DMS 273 treated with DMSO at 0.1 percent for 48 hours (cell line): ENCODE measurements at places on chromosomes 7 and 10.

GRCh38 chr10:43943818-43944360, 295.2 kb upstream of the ZNF32 start:
- no peak for DNase-seq

GRCh38 chr10:1214071-1214675, 158.0 kb downstream of the WDR37 start:
- no peak for DNase-seq

GRCh38 chr10:118953598-118954393, 75.7 kb upstream of the NANOS1 start:
- DNase-seq: no peak

DNA sequence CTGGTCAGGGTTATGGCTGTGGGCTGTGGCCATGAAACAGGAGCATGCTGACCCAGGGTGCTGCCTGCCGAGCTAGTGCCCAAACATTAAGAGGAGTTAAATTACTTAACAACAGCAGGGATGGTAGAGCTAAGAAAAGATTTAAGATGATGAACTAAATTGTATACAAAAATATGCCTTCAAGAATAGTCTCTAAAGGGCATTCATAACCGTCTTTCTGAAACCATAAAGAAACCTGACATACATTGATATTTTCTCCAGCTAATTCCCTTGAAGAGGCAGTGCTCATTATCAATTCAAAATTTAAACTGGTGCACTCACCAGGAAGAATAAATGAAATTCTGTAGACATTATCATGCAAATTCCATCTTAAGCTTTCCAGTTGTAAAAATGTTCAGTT, 265.8 kb upstream of the TAC1 start:
- no peak for DNase-seq

GRCh38 chr10:89591796-89592271, 53.2 kb downstream of the PANK1 start:
- no peak for DNase-seq

DNA sequence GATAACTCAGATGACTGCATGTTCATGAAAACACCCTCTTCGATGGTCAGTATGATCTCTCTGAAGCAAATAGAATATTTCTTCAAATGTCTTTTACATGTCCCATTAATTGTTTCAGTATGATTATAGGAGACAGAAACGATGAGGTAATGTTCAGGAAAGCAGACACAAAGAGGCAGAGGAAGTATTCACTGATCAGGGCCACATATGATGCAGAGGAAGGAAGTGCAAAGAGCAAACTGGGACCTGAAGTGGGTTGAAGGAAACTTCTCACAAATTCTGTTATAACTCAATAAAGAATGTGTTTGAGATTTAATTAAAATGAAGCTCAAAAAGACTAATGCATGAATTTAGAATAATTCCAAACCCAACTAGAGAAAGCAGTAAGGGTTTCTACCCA, 70.5 kb downstream of the TES start:
- no peak for DNase-seq

GRCh38 chr7:37920305-37920848, at the start of gene EPDR1:
Gene EPDR1 (plus strand): TSS chr7:37920640. CDS start chr7:37920940, 300 bp downstream.
- DNase-seq: peak; percentile 89

GRCh38 chr10:14262836-14263425, 67.8 kb downstream of the FRMD4A start:
- DNase-seq: no peak

DNA sequence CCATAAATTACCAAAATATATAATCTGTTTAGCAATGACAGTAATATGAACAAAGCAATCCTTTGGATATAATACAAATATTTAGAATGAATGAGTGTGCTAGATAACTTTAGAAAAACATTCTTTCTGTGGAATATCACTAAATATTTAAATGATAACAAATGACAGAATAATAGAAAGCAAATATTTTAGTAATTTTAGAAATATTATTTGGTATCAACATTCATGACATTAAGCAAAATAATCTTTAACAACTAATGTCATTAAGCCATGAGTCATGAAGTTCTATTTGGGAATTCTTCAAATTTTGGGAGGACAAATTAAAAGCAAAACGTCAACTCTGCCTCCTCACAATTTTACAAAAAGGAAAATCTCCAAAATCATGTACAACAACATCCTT, 844.8 kb upstream of the LRRN3 start:
- no peak for DNase-seq

DNA sequence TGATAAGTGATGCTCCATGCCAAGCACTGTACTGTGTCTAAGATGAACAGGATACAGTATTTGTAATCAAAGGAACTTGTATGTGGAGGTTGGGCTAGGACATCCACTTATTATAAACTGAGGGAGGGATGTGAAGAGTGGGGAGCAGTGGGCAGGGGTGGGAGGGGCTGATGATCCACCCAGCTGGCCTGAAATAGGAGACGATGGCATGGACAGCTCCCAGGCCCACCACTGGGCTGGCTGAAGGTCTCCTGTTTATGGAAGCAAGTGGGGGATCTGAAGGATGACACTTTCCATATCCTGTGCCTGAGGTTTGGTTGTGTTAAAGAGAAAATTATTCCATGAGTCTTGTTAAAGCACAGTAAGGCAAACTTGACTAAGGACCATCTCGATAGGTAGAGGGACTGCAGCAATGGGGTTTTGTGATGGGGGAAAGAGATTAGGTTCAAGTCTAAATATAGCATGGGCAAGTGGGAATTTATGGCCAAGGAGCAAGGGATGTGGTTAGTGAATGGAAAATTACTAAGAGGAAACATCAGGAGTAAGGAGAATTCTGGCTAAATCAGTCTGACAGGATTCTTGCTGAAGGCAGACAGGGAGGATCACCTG, 124.6 kb downstream of the CCNY start:
- DNase-seq: no peak

- no peak for DNase-seq
These were observed 142.5 kb downstream of the MGMT start for GRCh38 chr10:129609551-129609950.

DNA sequence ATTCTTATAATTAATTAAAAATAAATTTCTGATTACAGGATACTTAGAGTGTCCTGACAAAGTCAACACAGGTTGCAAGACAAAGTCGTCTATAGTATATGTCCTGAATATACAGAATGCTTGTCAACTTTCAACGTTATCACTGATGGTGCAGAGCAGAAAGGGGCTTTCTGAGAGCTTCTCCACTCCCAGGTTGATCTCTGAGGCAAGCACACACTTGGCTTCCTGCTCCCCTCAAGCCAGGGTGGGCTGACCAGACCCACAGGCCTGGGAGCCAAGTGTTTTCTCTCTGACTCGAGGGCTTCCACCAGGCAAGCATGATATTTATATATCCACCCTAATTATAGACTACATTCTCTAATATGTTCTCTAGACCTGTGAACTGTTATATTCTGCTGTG, 448.9 kb downstream of the SH2D4B start:
- DNase-seq: no peak

DNA sequence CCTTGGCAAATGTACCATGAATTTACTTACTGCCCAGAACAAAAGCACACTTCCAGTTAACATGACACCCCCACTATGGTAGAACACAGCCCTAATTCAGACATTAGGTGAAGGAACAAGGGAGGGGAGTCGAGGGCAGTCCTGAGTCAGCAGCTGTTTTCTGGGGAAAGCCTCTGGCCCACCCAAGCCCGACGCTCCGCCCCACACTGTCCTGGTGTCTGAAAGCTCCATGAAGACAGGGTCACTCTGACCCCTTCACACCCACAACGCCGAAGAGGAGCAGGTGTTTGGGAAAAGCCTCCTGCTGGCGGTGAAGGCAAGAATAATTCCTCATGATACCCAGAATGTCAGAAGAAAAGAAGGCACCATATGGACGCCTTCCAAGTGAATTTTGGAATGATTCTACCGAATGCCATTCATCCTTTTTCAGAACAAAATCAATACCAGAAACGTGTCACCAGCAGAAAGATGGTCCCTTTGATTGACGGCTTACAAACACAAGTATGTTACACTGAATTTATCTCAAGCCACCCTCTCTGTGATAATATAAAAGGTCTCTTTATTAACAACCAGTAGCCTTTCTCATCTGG, 172.1 kb downstream of the DIP2C start:
- DNase-seq: no peak

GRCh38 chr7:27088002-27088922, 7.5 kb downstream of the HOXA1 start:
- no peak for DNase-seq

DNA sequence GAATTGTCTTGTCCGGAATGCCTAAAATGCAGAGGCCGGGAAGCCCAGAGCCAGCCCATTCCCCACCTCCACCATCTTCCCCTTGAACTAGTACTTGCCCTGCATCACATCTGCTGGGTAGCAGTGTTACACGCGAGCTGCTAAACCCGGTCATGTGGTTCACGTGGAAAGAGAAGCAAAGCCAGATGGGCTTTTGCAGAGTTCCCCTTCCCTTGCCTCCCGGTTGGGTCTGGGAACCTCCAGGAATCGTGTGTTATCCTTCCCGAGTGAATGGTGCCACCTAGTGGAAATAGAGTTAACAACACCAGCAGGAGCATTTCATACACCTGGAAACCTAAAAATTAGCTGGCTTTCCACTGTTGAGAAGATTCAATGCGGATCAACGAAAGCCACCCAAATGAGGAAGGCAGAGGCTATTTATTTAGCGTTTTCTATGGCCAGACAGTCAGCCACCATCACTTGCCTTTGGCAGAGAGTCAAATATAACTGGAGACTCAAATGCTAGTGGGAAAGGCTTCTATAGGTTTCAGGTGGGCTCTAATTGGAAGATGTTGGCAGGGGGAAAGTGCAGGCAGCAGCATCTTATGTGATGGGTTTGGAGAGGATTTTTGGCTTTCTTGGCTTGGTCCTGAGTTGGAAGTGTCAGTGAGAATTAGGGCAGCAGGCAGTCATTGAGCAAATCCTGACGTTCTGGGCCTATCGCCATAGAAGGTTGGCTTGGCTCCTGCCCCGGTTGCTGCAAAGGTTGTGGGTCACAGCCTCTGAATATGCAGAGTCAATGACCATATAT, 12.9 kb upstream of the DENND2A start:
- peak; percentile 76 for DNase-seq

DNA sequence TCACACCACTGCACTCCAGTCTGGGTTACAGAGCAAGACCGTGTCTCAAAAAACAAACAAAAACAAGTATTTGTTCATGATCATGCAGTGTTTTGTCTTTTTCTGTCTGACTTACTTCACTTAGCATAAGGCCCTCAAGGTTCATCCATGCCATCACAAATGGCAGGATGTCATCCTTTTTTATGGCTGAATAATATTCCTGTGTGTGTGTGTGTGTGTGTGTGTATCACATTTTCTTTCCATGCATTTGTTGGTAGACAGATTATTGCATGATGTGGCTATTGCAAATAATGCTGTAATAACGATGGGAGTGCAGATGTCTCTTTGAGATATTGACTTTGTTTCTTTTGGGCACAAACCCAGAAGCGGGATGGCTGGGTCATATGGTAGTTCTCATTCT, 14.3 kb upstream of the MNX1 start:
- DNase-seq: no peak

- no peak for DNase-seq
These were observed 254.1 kb downstream of the TNS3 start for GRCh38 chr7:47327698-47328391.

GRCh38 chr10:132104062-132104461, 38.3 kb downstream of the JAKMIP3 start:
- DNase-seq: no peak

GRCh38 chr7:1569440-1569832, 396 bp downstream of the PSMG3 start:
- DNase-seq: no peak

GRCh38 chr10:102405632-102406031, 10.1 kb downstream of the NFKB2 start:
- no peak for DNase-seq

GRCh38 chr7:135389971-135390370, 119.9 kb downstream of the CNOT4 start:
- DNase-seq: no peak

- DNase-seq: no peak
These were observed 289.2 kb downstream of the TCERG1L start for GRCh38 chr10:131022369-131022768.

DNA sequence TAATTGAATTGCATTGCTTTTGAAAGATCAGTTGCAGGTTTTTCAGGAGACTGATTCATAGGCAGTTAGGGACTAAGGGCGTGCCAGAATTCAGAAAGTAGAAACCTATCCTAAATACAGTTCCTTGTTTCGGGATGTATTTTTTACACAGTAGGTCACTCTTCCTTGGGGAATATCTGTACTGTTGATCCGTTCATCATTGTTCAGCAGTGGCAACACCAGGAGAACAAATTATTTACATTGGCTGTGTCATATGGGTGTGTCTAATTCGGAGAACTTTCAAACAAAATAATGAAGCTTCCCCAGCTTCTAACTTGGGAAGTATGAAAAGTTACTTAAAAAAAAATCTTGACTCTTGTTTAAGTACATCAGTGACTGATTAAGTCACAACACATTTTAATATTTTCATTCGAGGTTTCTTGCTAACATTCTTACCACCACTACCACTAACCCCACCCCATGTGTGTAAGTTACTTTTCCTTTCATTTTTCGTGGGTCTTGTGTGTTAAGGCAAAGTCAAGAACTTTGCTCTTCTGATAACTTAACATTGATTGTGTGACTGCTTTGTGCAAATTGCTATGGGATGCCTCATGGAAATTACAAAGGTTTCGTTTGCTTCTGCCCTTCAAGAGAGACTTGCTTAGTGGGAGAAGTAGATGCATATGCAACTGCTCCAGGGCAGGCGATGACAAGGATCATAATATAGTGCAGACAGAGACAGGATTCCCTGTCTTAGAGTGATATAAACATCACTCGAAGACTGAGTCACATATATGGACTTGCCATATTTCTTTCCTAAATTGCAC, 43.8 kb upstream of the RPA3 start:
- no peak for DNase-seq

- DNase-seq: no peak
These were observed 365 bp downstream of the YME1L1 start for GRCh38 chr10:27153845-27154193.

- DNase-seq: no peak
These were observed 694.4 kb upstream of the C7orf33 start for GRCh38 chr7:147896121-147896520.

- DNase-seq: no peak
These were observed 20.0 kb downstream of the KCP start for GRCh38 chr7:128890306-128891109.

GRCh38 chr10:35822316-35822715, 180.2 kb upstream of the FZD8 start:
- peak; percentile 90 for DNase-seq

- DNase-seq: no peak
These were observed 254.8 kb downstream of the HTR7 start for GRCh38 chr10:90602862-90603610.

- no peak for DNase-seq
These were observed 45.6 kb downstream of the TPST1 start for GRCh38 chr7:66250711-66251110.

- no peak for DNase-seq
These were observed 17.2 kb upstream of the NPFFR1 start for GRCh38 chr10:70300908-70301597.

GRCh38 chr7:3942816-3943745, 642.0 kb downstream of the SDK1 start:
- no peak for DNase-seq
